Kidney tubule cell (primary cell): ENCODE measurements at places on chromosomes 12 and 14.
A peak's percentile ranks its signal among the peaks of the same experiment; 100 is the strongest.

- no peak for DNase-seq
Measured at GRCh38 chr12:105423921-105424320, 93.4 kb downstream of the C12orf75 start.

DNA sequence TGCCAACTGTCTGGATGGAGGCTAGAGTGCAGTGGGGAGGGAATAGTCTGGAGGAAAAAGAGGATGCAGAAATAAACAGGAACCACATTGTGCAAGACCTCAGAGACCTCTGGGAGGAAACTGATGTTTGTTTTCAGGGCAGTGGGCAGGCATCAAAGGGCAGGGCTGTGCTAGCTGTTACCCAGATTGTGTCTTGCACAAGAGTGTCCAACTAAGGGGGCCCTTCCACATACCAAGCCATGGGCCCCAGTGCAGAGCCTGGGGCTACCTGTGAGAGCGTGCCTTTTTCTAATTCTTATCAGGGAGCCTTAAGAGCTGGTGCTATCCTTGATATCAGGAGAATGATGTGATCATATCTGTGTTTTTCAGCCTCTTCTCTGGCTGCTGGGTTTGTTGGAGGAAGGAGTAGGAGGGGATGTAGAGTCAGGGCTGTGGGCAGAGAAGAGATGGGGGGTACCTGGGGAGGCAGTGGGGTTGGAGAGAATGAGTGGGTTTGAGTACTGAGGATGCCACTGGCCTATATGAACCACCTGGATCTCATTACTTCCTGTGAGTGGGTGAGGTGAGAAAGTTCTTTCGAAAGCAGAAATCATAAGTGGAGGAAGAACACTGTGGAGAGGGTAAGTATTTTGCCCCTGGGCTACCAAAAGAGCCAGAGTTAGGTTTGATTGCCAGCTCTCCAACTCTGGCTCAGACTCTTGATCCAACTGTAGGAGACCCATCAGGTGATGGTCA, 259.2 kb upstream of the CRY1 start:
- DNase-seq = peak; percentile 19

DNA sequence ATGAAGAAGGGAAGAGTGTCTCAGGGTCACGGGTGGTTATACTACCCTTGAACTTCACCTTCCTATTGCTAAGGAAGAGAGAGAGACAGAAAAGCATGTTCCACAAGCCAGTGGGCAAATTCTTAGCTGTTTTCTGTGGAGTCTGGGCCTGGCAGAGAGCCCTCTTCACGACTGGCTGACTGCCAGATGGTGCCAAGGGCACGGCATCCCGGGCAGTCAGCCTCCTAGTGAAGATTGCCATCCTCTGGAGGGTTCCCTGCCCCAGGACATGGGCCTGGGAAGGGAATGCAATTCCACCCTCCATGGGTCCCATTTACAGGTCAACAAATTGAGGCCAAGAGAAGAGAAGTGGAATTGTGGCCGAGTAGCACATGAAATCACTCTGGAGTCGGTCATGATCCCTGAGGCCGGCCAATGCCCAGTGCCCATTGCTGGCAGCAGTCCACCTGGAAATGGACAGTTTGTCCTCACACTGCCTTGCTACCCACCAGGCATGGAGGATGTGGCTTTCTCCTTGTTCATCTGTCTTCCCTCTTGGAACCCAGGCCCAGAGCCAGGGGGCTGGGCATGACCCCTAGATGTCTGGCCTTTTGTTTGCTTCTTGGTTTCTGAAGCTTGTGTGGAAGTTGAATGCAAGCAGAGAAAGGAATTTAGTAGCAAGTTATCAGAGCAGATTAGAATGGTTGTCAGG, 9.9 kb downstream of the TUNAR start:
- peak; percentile 30 for DNase-seq

- DNase-seq = peak; percentile 97
Measured at GRCh38 chr14:77303417-77304156, 17.1 kb downstream of the POMT2 start.

DNA sequence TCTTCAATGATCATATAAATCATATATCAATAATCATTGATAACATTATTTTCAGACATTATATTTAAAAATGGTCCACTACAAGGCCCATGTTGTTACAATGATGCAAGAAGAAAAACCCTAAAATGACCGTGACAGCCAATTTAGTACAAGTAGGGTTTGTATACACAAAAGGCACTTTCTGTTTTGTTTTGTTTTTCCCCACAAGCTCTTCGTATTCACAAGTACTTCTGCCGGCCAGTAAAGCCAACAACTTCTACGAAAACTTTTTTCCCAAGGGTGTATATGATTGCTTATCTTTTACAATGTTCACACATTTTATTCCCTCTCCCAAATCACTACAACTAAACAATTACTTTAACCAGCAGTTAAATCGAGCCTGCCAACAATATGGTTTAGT, 9.6 kb downstream of the PTPRB start:
- DNase-seq = no peak
